ENCODE measurements at places on chromosomes 2 and 18.

DNA sequence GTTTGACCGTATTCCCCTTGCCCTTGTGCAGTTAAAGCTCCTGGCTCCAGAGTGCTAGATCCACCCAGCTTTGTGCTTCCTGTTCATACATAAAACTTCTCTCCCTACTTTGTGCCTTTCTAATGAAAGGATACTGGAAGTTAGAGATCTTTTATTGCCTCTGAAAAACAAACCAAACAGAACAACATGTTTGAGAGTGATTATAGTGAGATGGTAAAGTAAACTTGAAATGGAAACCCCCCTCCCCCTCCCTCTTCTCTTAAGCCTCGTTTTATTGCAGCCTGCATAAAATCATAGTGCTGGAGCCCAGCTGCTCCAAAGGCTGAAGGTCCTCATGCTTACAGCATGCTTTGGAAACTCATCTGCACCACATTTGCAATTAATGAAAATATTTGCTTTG is 125.1 kb downstream of the TANC1 start:
- DNase-seq: no peak

GRCh38 chr2:199940373-199940772 is 14.9 kb downstream of the TYW5 start:
- DNase-seq: no peak

DNA sequence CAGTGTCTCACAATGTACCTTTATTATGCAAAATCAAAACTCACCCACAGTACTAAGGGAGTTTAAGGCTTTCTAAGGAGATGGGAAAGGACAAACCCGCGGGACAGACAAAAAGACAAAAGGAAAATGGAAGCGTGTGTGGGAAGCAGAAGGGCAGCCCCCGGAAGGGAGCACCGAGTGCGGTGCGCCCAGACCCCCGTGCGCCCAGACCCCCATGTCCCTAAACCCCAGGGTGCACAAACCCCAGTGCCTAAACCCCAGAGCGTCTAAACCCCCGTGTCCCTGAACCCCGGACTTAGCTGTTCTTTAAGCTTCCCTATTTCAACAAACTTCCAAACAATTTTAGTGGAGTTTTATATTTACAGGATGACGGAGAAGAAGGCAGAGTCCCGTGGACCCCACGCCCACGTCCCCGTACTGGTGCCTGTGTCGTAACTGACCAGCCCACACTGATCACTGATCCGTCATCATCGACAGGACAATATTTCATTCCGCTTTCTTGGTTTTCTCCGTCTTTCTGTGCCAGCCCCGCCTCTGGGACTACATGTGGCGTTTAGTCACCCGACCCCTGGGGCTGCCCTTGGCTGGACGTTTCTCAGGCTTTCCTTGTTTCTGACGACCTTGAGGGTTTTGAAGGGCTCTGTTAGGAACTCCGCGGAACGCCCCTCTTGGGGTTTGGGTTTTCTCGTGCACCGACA is 76.9 kb downstream of the RTP5 start:
- no peak for DNase-seq

DNA sequence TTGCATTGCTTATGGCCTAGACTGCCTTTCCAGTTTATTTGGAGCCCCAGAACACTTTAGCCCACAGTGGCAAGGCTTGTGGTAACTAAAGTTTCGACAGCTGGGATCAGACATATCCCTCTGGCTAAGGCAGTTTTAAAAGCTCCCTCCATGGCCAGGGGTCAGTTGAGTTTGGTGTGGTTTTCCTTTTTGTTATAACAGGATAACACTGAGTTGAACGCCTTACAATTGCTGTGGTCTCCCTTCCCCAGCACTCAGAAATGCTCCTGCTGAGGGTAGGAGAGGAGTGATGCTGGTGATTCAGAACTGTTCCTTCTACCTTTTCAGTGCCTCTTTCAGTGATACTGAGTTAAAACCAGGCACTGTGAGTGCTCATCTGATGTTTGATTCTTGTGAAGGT is 182.6 kb downstream of the GULP1 start:
- no peak for DNase-seq

Measured in activated T-cell treated with anti-CD3 and anti-CD28 coated beads for 48 hours (primary cell).